ENCODE measurements at places on chromosomes 3 and 15. TPM values are rescaled to one million over a fixed set of nuclear protein-coding genes. Genes with fewer than 3 reads are reported as not detected.

- DNase-seq = peak; percentile 78
- H3K4me3 ChIP-seq = no peak overlapping the region
- H3K4me1 ChIP-seq = no peaks in the 10 kb centered on the region
- H3K36me3 ChIP-seq = no peaks in the 10 kb centered on the region
Measured at GRCh38 chr3:535566-536416, 339.2 kb downstream of the CHL1 start.

CCDC191 gene
- 7.1 TPM for total RNA-seq

GRCh38 chr15:58361273-58361759 lies 70.5 kb upstream of the LIPC start:
- H3K27ac ChIP-seq = no peak overlapping the region
- DNase-seq = no peak
- no peaks in the 10 kb centered on the region for H3K27me3 ChIP-seq
- no peak overlapping the region for H3K4me3 ChIP-seq
- H3K36me3 ChIP-seq = no peaks in the 10 kb centered on the region
- no peaks in the 10 kb centered on the region for H3K4me1 ChIP-seq

GALNT15 gene
- total RNA-seq = 34.2 TPM

DNA sequence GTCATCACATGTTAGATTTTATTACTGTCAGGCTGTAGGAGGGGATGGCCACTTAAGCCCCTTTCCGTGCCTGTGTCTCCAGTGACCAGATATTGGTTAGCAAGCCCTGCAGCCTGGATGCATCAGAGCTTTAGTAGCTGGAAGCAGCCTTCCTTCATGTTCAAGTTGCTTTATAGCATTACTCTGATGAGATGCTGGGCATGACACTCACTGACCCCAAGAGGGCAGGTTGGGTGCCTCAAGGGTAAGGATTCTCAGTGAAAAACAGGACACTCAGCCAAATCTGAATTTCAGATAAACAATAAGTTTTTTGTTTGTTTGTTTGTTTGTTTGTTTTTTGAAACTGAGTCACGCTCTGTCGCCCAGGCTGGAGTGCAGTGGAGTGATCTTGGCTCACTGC lies 68.5 kb upstream of the PTX3 start:
- H3K4me3 ChIP-seq = no peak overlapping the region
- H3K4me1 ChIP-seq = no peaks in the 10 kb centered on the region
- no peak for DNase-seq
- no peaks in the 10 kb centered on the region for H3K27me3 ChIP-seq

GRCh38 chr3:124601190-124601589 lies 129.1 kb upstream of the UMPS start:
- H3K4me3 ChIP-seq = no peak overlapping the region
- no peak overlapping the region for H3K27ac ChIP-seq
- DNase-seq = no peak
- H3K36me3 ChIP-seq = no peaks in the 10 kb centered on the region

DNA sequence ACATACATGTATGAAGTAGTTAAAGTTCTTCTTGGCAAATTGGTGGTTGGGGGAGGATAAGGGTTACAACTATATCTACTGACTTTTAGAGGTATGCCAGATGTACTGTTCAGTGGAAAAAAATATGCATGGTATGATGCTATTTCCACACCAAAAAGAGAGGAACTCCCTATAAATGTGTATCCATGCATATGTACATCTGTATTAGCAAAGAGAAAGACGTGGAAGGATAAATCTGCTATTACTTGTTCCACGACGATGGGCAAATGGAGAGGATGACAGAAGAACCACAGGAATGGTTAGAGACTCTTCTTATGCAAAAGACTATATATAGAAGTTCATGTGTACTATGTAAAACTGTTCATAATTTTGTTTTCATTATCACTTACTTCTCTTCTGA lies 197.6 kb downstream of the RORA start:
- H3K4me3 ChIP-seq = no peak overlapping the region
- H3K4me1 ChIP-seq = no peaks in the 10 kb centered on the region
- H3K27me3 ChIP-seq = no peaks in the 10 kb centered on the region
- no peak overlapping the region for H3K27ac ChIP-seq

ZNF662 gene
- total RNA-seq = 10.4 TPM

POLQ gene
- 0.97 TPM for total RNA-seq

- H3K36me3 ChIP-seq = no peaks in the 10 kb centered on the region
- no peak for DNase-seq
- peaks cover 10% of the 10 kb centered on the region for H3K27me3 ChIP-seq
- H3K4me1 ChIP-seq = no peaks in the 10 kb centered on the region
Measured at GRCh38 chr3:148938306-148938705, 53.0 kb upstream of the GYG1 start.

DNA sequence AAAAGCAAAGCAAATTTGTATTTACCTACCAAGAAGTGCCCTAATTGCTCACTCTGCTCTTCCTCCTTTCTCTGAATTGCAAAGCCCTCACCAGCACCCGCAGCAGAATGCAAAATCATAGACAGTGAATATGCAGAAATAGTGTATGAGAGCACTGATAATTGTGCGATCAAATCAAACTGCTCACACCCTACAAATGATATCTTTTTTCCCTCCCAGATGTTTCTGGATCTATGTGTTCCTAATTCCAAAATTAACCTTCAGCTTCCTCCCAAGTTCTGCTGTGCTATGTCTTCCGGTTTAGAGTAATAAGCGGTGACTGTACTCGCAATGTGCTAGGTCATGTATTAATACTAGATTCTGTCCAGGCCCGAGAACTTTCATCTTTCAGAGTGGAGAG lies 3.4 kb downstream of the GHSR start:
- H3K27me3 ChIP-seq = peaks cover 60% of the 10 kb centered on the region
- H3K4me1 ChIP-seq = no peaks in the 10 kb centered on the region
- no peak overlapping the region for H3K4me3 ChIP-seq
- H3K36me3 ChIP-seq = no peaks in the 10 kb centered on the region
- no peak for DNase-seq
- no peak overlapping the region for H3K27ac ChIP-seq

SLC28A1 gene
- not detected for total RNA-seq

DNA sequence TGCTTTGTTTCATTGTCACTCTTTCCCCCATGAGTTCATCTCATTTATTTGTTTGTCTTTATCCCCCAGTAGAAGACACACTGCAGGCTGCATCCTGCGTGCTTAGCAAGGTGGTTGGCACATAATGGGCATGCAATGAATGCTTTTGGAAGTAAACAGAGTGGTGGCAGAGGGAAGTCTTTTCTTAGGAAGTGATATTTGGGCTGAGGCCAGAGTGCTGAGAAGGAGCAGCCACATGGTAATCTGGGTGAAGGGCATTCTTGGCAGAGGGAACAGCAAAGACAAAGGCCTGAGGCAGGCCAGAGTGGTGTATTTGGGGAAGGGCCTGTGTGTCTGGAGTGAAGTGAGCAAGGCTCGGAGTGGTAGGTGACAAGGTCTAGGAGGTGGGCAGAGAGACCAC lies 17.7 kb upstream of the ADAMTS7 start:
- H3K4me3 ChIP-seq = no peak overlapping the region
- H3K27me3 ChIP-seq = peaks cover 16% of the 10 kb centered on the region
- H3K4me1 ChIP-seq = peaks cover 5% of the 10 kb centered on the region
- no peaks in the 10 kb centered on the region for H3K36me3 ChIP-seq
- DNase-seq = no peak

SERF2 gene
- 566 TPM for total RNA-seq

DNA sequence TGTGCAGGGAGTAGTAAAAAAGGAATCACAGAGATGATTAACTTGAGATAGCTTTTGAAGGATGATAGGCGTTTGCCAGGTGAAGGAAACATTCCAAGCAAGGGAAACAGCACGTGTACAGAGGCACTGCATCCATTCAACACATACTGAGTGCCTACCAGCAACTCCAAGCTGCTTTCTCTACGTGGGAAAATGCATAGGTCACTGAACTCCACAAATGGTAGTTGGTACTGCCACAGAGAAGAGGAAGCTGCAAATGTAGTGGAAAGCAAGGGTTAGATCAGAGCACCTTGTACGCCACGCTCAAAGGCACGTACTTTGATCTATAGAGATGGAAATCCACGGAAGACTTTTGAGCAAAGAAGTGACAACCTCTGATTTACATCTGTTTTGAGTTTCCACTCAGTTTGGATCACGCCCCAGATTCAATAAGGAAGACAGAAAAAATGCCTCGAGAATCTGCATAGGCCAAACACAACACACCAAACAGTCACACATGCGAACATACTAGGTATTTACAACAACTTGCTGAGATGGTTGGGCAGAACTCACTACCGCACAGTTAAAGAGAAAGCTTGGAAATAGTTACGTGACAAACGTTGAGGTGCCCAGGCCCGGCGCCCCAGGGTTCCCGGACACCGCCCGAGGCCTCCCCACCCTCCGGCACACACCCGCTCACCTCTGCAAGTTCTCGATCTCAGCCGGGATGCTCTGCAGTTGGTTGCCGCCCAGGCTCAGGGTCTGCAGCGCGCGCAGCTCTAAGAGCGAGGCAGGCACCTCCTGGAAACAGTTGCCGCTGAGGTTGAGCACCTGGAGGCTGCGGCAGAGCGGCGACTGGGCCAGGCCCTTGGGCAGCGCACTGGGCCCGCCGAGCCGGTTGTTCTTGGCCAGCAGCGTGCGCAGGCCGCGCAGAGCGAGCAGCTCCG lies 826 bp downstream of the LRRC58 start:
- H3K36me3 ChIP-seq = peaks cover 7% of the 10 kb centered on the region
- H3K4me1 ChIP-seq = peaks cover 19% of the 10 kb centered on the region
- H3K27ac ChIP-seq = peak overlapping the region; percentile 95
- H3K4me3 ChIP-seq = peak overlapping the region; percentile 97
- H3K27me3 ChIP-seq = no peaks in the 10 kb centered on the region

EXD1 gene
- total RNA-seq = not detected

ERICH6 gene
- total RNA-seq = not detected

PPP2R3A gene
- total RNA-seq = 3.2 TPM

- no peaks in the 10 kb centered on the region for H3K4me1 ChIP-seq
- H3K36me3 ChIP-seq = no peaks in the 10 kb centered on the region
- DNase-seq = no peak
- no peak overlapping the region for H3K4me3 ChIP-seq
- H3K27me3 ChIP-seq = no peaks in the 10 kb centered on the region
- H3K27ac ChIP-seq = no peak overlapping the region
Measured at GRCh38 chr3:67804089-67804488, 149.7 kb upstream of the SUCLG2 start.

DNA sequence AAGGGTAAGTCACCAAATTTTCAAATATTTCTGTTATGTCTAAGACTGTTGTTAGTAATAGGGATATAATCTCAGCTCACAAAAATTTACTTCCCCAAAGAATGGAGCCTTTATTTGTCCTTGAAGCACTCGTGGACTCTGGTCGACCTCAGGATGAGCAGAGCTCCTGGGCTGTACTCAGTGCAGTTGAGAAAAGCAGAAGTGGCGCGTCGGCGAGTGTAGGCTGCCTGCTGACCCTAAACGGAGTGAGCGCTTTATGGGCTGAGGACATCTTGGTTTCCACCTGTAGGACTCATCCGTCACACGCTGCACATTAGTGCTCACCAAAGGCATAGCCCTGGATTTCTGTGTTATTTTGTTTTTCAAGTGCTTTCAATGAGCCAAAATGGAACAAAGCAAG lies 11.0 kb downstream of the GABRA5 start:
- no peaks in the 10 kb centered on the region for H3K4me1 ChIP-seq
- no peak overlapping the region for H3K4me3 ChIP-seq
- H3K36me3 ChIP-seq = no peaks in the 10 kb centered on the region

ALCAM gene
- total RNA-seq = 15.1 TPM

GRCh38 chr3:12622335-12622734 lies 41.6 kb downstream of the RAF1 start:
- H3K4me1 ChIP-seq = peaks cover 60% of the 10 kb centered on the region
- H3K4me3 ChIP-seq = no peak overlapping the region
- peaks cover 12% of the 10 kb centered on the region for H3K36me3 ChIP-seq
- DNase-seq = no peak
- H3K27ac ChIP-seq = no peak overlapping the region

DNA sequence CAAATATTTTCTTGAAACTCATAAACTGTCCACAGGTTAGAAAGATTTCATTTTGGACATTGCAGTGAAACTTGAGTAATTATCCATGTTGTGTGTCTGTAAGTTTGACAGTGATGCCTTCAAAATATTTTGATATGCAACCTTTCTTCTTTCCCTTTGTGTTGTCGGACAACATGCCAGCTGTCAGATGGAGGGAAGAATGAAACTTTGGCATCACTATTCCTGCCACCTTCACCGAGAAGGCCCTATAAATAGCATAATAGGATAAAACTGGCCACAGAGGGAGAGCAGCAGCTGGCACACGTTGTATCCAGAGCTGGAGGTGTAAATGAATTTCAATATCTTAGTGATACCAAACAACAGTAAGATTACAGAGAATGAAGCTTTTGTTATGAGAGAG lies 436.7 kb upstream of the CFAP20DC start:
- no peaks in the 10 kb centered on the region for H3K4me1 ChIP-seq
- H3K4me3 ChIP-seq = no peak overlapping the region
- no peaks in the 10 kb centered on the region for H3K36me3 ChIP-seq
- no peaks in the 10 kb centered on the region for H3K27me3 ChIP-seq

DAZL gene
- not detected for total RNA-seq

CPLX3 gene
- 47.7 TPM for total RNA-seq

PIF1 gene
- total RNA-seq = 5.9 TPM

GRCh38 chr3:153925841-153926514 lies 195.2 kb upstream of the ARHGEF26 start:
- no peaks in the 10 kb centered on the region for H3K36me3 ChIP-seq
- no peaks in the 10 kb centered on the region for H3K27me3 ChIP-seq
- no peaks in the 10 kb centered on the region for H3K4me1 ChIP-seq
- DNase-seq = no peak
- no peak overlapping the region for H3K4me3 ChIP-seq

GRCh38 chr3:170840291-170840859 lies 29.6 kb downstream of the RPL22L1 start:
- no peaks in the 10 kb centered on the region for H3K36me3 ChIP-seq
- H3K27ac ChIP-seq = no peak overlapping the region
- no peaks in the 10 kb centered on the region for H3K27me3 ChIP-seq
- no peak for DNase-seq
- no peak overlapping the region for H3K4me3 ChIP-seq
- H3K4me1 ChIP-seq = no peaks in the 10 kb centered on the region

- no peaks in the 10 kb centered on the region for H3K36me3 ChIP-seq
- H3K4me3 ChIP-seq = peak overlapping the region; percentile 62
- H3K27me3 ChIP-seq = peaks cover 13% of the 10 kb centered on the region
Measured at GRCh38 chr3:42503251-42503924, 945 bp downstream of the VIPR1 start.

DNA sequence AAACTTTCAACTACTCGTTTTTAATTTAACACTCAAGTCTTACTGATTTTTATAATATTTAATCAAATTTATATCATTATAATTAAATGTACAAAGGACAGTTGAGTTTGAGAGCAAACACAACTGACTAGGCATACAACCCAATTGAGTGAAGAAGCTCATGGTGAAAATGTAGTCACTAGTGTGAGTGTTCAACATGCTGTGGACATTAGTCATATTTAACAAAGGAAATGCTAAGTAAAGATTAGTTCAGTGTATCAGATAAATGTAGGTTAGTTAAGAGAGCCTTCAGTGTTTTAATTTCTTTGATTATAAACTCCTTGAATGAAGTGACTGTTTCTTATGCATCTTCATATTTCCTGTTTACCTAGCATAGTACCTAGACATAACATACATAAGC lies 444.2 kb upstream of the GOLIM4 start:
- DNase-seq = no peak
- no peak overlapping the region for H3K4me3 ChIP-seq
- no peak overlapping the region for H3K27ac ChIP-seq
- H3K36me3 ChIP-seq = no peaks in the 10 kb centered on the region
- no peaks in the 10 kb centered on the region for H3K4me1 ChIP-seq

STRA6 gene
- total RNA-seq = not detected

ASB14 gene
- total RNA-seq = not detected

ATP8B4 gene
- 42.8 TPM for total RNA-seq

- H3K27ac ChIP-seq = no peak overlapping the region
- no peaks in the 10 kb centered on the region for H3K4me1 ChIP-seq
- H3K36me3 ChIP-seq = no peaks in the 10 kb centered on the region
- no peak for DNase-seq
- no peak overlapping the region for H3K4me3 ChIP-seq
Measured at GRCh38 chr3:65873028-65873427, 165.7 kb downstream of the MAGI1 start.

GRAMD2A gene
- total RNA-seq = 0.34 TPM

All from spleen (tissue), 13 donors.